Fibroblast of skin of right biceps (primary cell): ENCODE measurements at places on chromosomes 4 and X.

DNA sequence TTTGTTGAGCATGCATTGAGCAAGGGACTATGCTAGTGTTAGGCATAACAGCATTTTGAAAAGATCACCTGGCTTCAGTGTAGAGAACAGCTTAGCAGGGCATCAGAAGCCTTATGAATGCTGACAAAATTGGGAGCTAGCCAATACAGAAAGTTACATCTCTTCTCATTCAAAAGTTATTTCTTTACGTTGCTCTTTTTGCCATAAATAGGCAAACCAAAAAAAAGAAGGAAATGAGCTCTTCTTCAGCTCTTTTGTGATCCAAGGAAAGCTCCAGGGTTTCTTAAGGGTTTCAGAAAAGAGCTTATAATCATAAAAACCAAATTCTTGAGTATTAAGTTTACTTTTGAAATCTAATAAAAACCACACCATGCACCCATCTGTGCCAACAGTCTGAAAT, 35.2 kb upstream of the LNX1 start:
- DNase-seq, result peak; percentile 56

DNA sequence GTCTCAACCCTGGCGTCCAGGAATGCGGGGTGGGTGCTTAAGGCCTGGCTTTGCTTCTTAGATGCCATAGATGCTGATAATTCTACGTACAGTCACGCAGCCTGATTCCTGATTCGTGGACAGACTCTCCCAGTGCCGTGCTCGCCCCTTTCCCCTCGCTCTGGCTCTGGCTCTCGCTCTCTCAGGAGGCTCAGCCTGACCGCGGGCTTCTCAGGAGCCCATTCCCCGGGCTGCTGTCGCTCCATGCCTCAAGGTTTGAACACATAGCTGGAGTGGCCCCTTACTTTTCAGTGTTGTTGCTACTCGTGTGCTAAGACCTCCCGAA, 59.2 kb upstream of the ZC4H2 start:
- DNase-seq, result peak; percentile 49

DNA sequence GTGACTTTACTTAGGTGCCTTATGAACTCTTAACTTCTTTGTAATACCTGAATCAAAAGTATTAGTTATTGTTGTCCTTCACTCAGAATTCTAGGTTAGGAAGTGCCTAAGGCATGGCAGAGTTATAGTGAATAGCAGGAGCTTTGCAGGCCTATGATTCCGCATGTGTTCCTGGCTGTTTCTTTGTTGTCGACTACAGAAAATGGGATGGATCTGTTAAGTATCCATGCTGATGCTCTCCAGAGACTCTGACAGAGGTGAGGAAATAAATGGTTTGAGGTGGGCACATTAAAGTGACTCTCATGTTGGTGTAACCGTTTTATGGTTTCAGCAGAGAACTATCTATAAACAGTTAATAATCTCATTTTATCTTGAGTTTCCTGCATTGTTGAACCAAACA, 1601.3 kb downstream of the PCDH7 start:
- no peak for DNase-seq

GRCh38 chr4:20042769-20043168, 208.9 kb upstream of the SLIT2 start:
- DNase-seq, result no peak

- no peak for DNase-seq
Observed at GRCh38 chrX:70336767-70337166, 46.9 kb downstream of the KIF4A start.

- DNase-seq, result no peak
Observed at GRCh38 chr4:3707423-3708102, 58.6 kb upstream of the ADRA2C start.

DNA sequence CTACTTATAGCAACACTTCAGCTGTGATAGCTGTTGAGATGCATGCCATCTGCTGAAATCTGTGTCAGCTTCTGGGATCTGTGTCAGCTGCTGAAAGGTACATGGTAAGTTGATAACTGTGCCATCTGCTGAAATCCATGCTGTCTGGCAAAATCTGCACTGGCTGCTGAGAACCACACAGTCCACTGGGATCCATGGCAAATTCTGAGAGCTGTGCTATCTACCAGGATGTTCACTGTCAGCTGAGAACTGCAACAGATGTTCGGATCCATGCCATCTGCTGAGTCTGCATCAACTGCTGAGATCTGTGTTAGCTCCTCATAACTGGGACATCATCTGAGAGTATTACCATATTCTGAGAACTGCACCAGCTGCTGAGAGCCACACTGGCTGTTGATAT, 430.5 kb upstream of the POU3F4 start:
- DNase-seq, result no peak

GRCh38 chr4:102439236-102439614, 61.9 kb upstream of the NFKB1 start:
- peak; percentile 92 for DNase-seq

DNA sequence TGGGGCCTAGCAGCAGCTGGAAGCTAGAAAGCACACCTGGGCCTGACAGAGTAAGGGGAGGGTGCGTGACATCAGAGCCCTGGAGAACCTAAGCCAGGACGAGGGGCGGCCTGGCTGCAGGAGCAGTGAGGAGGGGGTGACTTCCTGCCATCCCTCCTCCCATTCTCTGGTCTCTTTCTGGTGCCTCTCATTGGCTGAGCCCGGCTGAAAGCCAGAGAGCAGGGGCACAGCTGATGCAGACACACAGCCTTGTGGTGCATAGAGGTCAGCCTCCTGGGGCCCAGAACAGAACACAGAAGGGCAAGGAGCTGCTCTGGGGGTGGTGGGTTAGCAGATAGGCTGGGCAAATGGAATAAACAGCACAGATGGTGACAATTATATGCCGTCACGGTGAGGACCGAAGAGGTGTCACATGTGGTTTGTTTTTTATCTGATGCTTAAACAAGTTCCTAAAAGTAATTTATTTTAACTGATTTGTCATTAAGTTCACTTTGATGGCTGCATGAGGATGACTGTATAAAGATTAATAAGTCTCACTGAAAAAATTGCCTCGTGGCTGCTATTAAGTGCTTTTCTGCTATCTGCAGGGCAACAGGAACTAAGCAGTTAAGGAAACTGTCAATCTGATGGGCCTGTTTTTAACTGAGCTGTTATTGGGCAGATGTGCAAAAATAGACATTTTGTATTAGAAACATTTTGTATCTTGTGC, 102.0 kb downstream of the FNIP2 start:
- DNase-seq, result no peak

- DNase-seq, result no peak
Observed at GRCh38 chr4:117700111-117700892, 334.0 kb upstream of the NDST3 start.

- DNase-seq, result peak; percentile 92
Observed at GRCh38 chrX:49073601-49074575, at the start of gene PRAF2. PRAF2 (minus strand) TSS chrX:49074002; CDS start chrX:49073987, 15 bp downstream.

DNA sequence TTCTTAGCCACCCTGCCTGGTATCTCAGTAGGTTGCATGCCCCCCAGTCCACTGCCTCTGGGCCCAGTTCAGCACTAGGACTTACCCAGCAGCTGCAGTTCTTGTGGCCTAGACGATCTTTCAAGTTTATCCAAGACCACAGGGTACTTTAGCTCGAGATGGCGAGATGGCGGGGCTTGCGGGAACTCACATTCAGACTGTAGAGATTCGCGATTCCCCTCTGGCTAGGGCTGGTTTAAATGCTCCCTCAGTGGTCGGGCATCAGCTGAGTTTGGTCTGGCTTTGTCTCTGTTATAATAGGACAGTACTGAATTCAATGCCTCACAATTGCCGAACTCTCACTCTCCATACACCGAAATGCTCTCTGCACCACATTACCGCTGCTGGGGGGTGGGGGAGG, 18.4 kb upstream of the RFC1 start:
- DNase-seq, result no peak

DNA sequence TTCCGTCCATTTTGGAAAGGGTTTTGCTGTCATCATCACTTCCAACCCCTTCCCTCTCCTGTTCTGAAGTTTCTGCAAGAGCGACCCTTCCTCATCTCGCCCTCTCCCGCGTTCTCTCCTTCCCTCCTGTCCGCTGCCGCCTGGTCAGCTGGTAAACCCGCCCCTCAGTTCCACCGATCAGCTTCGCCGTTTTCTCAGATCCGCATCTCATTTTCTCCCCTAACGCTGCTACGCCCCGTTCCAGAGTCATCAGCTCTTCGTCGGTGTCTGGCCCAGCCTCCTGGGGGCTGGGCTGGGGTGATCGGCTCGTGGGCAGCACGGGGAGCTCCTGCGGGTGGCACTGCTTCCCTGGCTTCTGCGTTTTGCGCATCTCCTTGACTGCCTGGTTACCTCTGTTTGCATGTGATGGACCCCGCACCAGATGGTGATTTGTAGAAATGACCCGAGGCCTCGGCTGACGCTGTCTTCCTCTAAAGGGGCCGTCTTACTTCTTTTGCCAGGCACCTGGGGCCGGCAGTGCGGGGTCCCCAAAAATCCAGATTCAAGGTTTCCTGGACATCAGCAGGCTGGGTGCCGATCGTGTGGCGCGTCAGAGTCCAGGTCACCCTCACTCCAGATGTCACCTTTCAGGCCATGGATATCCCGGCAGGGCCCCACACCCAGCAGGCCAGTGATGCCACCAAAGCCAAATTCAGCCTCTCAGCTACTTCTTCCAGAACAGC, 13.4 kb downstream of the CTBP1 start:
- DNase-seq, result no peak

GRCh38 chr4:65416891-65417290, 253.4 kb downstream of the EPHA5 start:
- DNase-seq, result peak; percentile 16

DNA sequence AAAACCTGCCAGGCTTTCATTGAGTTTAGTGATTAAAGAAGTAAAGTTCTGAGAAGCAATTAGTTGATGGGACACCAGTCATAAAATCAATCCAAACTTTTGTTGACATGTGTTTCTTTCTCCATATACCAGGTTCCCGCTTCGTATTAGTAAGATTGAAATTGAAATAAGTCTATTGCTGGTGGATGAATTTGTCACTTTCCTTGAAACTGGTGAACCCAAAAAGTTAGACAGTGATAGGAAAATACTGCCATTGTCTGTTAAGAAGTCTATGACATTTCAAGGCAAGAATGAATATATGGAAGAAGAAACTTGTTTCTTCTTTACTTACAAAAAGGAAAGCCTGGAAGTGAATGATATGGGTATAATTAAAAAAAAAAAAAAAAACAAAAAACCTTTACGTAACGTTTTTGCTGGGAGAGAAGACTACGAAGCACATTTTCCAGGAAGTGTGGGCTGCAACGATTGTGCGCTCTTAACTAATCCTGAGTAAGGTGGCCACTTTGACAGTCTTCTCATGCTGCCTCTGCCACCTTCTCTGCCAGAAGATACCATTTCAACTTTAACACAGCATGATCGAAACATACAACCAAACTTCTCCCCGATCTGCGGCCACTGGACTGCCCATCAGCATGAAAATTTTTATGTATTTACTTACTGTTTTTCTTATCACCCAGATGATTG, at the start of gene CD40LG:
TSS of gene CD40LG (plus strand) at position 482 of the 684 bp plus-strand sequence. CDS start at position 573, 91 bp downstream.
- no peak for DNase-seq

- no peak for DNase-seq
Observed at GRCh38 chr4:169209388-169209883, 61.3 kb downstream of the SH3RF1 start.

- DNase-seq, result peak; percentile 75
Observed at GRCh38 chr4:84920617-84921016, 45.9 kb downstream of the WDFY3 start.

- peak; percentile 90 for DNase-seq
Observed at GRCh38 chr4:184417802-184418511, 56.4 kb downstream of the IRF2 start.

GRCh38 chrX:14594521-14594920, 65.2 kb downstream of the GLRA2 start:
- no peak for DNase-seq

- peak; percentile 66 for DNase-seq
Observed at GRCh38 chr4:77697860-77698590, 92.4 kb downstream of the CXCL13 start.

GRCh38 chr4:128249787-128250668, 37.6 kb downstream of the PGRMC2 start:
- DNase-seq, result peak; percentile 33

DNA sequence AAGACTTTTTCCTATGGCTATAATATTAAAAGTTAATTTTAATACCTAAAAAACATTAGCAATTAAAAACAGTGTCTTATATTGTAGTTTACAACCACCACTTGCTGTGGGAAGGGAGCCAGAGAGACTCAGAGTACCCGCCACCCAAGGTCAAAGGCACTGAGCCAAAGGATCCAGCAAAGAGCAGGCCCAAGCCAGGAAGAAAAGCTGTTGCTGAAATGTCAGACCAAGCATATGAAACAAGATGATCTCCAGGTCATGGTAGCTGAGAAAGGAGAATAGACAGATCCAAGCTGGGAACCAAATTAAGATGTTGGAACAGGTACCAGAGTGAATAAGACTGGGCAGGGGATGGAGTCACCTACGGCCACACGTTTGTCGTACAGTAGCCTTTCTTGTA, 18.8 kb upstream of the ATOH1 start:
- no peak for DNase-seq

GRCh38 chrX:118100091-118100490, 16.5 kb downstream of the KLHL13 start:
- DNase-seq, result no peak

DNA sequence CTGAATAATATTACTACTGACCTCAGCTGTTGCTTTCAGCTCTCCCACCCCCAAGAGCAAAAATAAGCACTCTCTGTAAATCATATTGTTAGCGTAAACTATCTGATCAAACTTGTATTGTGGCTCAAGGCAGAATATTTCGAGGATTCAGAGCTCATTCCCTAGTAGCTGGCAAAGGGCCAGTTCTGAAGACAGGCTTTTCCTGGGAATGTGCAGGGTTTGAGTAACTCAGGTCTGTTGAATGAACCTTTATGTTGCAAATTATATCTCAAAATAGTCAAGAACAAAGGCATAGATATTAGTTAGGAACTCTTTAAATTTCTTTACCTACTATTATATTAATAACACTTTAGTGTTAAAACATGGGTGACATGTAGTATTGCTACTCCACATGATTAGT, 454.9 kb downstream of the CCSER1 start:
- no peak for DNase-seq

GRCh38 chrX:17682259-17682658, 55.0 kb upstream of the SCML1 start:
- DNase-seq, result no peak

- no peak for DNase-seq
Observed at GRCh38 chr4:47498899-47499298, 13.8 kb downstream of the ATP10D start.
